ENCODE measurements at places on chromosomes 2 and 18.

GRCh38 chr2:157261199-157261782 is 3.8 kb downstream of the GALNT5 start:
- DNase-seq: no peak

DNA sequence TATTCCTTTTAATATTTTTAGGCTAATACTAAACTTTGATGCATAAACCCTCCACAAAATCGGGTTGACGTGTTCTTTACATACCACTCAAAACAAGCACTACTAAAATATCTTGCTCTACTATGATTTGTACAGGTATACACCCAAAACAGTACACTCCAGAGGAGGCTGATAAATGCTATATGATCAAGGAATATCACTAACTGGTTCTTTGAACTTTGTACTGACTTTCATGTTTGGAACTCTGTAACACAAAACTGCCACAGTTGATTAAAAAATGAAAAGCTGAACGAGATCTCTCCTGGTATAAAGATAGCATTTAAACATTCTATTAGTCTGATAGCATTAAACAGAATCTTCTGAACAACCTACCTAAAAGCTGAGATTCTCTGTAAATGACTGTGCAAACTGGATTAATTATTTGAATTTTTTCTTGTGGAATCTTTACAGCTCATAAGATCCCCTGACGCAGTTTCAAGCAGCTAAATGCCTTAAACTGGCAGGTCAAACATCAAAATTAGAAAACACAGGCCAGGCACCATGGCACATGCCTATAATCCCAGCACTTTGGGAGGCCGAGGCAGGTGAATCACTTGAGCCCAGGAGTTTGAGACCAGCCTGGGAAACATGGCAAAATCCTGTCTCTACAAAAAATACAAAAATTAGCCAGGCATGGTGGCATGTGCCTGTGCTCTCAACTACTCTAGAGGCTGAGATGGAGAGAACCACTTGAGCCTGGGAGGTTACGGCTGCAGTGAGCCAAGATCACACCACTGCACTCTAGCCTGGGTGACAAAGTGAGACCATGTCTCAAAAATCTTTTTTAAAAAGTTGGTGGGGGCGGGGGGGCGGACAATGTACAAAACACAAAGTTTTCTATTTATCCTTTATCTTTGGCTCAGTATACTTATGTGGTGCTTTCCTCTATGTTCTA is 150.6 kb downstream of the EXOC6B start:
- DNase-seq: no peak

- DNase-seq: no peak
Measured at GRCh38 chr18:60508108-60508507, 135.5 kb upstream of the MC4R start.

- DNase-seq: no peak
Measured at GRCh38 chr2:238808761-238809160, 39.1 kb upstream of the TWIST2 start.

DNA sequence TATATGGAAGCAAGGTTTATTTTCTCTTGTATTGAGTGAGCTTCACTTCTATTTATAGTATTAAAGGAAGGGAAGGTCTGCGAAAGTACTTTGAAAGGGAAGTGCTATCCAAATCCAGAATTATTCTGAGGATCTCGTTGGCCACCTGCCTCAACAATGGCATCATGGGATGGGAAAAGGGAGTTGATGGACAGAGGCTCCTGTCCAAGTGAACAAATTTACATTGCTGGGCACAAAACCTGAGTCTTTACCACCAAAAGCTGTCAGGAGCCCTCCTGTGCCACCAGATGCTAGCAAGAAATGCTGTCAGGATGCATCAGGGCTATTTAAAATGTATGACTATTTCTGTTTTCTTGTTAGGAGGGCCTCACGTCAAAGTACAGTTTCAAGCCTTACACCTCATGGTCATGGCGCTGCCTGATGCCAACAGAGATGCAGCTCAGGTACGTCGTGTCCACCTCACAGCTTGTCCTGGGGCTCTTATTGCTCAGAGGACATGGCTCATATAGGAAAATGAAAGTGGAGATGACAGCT is 157.3 kb downstream of the ARHGAP28 start:
- no peak for DNase-seq

- DNase-seq: no peak
Measured at GRCh38 chr18:2326999-2327398, 244.3 kb downstream of the METTL4 start.

DNA sequence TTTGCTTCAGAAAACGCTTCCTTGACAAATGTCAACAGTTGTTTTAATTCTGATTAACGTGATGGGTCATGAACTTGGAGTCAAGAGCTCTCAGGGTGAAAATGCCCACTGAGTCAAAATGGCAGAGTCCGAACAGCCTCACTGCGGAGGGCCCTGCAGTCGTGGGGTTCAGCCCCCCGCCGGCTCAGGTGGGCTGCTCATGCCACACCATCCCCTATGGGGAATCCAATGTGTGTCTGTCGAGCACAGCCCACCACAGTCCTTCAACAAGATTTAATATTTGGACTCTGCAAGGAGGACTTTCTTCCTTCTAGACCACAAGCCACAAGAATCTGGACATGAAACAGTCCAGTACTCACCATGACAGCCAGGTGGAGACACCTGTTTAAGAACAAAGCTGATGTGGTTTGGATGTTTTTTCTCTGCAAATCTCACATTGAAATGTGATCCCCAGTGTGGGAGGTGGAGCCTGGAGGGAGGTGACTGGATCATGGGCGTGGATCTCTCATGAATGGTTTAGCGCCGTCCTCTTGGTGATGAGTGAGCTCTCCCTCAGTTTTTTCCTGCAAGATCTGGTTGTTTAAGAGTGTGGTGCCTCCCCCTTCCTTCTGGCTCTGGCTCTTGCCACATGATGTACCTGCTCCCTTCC is 201.0 kb downstream of the NDUFA10 start:
- DNase-seq: no peak

- DNase-seq: no peak
Measured at GRCh38 chr2:19676770-19677169, 225.0 kb downstream of the TTC32 start.

DNA sequence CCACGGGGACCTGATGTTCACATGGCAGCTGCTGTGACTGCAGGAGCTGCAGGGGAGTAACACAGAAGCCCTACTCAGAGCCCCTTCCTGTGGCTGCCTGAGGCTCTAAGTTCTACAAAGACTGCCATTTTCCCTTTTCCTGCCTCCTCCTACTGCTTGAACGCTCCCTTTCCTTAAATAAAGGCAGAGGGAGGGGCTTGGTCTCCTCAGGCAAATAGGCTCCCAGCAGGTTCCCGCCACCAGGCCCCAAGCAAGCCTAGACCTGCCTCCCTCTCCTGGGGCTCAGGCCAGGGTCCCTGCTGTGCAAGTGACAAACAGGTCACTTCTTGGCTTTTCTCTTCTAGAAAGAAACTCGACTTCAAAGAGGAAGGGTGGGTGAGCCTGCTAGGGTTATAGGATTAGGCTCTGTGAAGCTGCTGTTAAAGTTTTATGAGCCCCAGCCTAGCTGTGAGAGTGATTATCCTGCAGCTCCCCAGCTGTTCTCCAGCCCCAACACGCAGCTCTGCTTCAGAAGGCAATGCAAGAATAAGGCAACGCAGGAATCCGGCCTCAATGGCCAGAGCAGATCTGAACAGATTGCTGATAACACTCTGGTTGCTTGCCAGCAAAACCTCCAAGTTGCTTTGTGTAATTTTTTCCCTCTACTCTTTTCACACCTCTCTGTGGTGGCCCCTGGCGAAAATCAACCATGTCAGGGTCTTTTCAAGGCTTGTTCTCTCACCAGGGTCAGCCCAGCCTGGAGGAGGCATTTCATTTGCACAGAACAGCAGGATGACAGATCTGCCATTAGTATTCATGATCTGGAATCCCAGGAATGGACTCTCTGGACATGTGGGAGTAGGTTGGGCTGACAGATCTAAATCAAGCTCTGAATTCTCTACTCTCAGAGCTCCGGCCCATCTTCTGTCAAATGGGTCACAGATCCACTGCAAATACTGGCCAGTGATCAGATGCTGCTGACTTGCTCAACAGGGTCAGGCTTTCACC is 71.3 kb downstream of the MRO start:
- DNase-seq: peak; percentile 62

DNA sequence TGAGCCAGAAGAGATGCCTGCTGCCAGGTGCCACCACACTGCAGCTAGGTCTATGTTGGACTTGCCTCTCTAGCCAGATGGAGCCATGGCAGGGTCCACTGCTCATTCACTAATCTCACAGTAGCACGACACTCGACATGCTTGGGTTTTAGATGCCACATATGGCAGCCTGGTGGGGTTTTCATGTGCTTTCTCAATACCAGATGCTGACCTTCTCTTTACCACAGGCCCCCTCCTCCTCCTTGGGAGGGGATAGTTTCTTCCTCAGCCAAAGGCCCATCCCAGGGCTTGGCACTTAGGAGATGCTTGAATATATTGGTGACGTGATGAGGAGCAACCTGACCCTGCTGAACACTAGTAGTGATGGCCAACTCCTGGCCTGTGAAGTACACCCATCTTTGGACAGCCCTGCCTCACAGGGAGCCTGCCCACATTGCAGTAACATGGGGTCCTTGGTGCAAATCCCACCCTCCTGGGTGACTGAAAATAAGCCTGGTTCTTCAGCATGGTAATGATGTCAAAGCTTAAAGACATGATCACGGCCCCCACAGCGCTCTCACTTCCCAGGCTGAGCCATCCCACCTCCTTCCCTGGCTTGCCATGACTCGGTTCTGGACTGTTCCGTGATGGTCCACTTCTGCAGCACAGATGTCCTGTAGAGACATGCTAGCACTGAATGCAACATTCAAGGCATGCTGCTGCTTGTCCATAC is 227.5 kb downstream of the SH3RF3 start:
- DNase-seq: no peak

DNA sequence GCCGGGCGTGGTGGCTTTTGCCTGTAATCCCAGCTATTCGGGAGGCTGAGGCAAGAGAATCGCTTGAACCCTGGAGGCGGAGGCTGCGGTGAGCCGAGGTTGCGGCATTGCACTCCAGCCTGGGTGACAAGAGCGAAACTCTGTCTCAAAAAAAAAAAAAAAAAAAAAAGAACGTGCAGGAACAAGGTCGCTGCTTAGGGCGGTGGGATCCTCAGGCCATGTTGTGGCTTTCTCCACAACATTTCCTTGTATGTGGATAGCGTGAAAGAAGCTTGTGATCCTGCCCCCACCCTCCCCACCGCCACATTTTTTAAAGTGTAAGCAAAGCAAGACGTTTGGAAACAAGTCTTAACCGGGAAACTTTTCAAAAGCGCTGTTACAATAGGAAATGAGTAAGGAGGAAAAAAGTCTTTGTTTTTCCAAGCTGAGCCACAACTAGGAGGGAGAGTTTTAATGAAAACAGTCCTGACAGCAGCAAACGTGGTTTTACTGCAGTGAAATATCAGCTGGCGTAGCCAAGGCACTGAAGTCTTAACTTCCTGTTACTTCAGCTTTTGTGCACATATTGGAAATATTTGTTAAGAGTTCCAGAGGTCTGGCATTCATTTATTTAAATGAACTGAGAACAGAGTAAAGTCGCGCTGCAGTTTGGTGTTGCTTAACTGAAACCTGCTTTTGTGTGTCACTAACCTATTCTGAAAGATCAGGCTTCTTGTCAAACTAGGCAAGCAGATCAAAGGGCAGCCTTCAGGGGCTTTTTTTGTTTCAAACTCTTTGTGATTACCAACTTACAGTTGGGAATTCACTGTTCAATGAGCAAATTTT is 3.8 kb downstream of the TGIF1 start:
- no peak for DNase-seq

- no peak for DNase-seq
Measured at GRCh38 chr2:67790622-67791021, 272.2 kb downstream of the C1D start.

DNA sequence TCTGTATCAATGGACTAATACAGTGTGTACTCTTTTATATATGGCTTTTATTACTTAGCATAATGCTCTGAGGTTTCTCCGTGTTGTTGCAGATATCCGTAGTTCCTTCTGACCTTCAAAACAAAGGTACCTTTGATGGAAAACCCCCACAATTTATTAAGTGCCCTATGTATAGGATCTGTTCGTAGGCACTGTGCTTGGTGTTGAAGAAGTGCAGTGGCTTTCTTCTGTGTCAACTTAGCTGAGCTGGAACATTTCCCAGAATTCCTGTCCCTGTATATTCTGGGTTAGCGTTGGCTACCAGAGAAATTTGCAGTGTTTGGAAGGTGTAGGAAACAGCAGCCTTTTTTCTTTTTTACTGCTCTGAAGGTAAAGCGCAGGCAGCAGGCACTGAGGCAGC is 56.3 kb upstream of the MSH2 start:
- no peak for DNase-seq

DNA sequence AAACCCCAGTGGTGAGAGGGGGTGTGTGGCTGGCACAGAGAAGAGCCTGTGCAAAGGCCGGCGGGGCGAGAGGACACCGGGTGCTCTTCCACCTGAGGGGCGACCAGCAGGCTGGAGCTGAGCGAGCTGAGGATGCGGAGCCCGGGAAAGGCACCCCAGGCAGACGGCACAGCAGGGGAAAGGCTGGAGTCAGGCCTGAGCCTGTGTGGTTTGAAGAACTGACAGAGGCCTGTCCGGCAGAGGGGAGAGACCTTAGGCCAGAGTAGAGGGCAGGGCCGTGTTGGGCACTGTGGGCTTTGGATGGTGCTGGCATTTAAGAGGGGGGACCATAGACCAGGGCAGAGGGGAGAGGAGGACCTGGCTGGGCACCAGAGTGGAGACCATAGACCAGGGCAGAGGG is 149.8 kb downstream of the RTP5 start:
- no peak for DNase-seq

DNA sequence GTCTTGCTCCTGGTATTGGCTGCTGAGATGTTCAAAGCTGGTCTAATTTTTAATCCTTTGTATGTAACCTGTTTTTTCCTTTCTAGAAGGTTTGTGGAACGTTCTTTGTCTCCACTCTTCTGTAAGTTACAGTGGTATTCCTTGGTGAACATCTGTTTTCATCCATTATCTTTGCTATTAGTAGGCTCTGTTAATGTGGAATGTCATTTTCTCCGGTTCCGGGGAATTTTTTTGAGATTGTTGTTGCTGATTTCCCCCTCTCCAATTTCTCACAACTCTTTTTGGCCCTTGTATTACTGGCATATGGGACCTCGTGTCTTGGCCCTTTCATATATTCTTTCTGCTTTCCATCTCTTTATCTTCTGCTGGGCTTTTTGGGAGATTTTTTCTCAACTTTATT is 63.4 kb downstream of the LCLAT1 start:
- DNase-seq: no peak

- DNase-seq: no peak
Measured at GRCh38 chr2:195482010-195482409, 175.0 kb upstream of the SLC39A10 start.

- DNase-seq: no peak
Measured at GRCh38 chr2:28530782-28531181, 34.9 kb downstream of the PLB1 start.

- DNase-seq: no peak
Measured at GRCh38 chr2:205627085-205627484, 55.2 kb upstream of the NRP2 start.
